Stimulated activated CD8-positive, alpha-beta memory T cell treated with anti-CD3 and anti-CD28 coated beads, Interleukin-2, amount 100 ng/mL, for 1 hour (primary cell): ENCODE measurements at places on chromosomes 3 and 15.

DNA sequence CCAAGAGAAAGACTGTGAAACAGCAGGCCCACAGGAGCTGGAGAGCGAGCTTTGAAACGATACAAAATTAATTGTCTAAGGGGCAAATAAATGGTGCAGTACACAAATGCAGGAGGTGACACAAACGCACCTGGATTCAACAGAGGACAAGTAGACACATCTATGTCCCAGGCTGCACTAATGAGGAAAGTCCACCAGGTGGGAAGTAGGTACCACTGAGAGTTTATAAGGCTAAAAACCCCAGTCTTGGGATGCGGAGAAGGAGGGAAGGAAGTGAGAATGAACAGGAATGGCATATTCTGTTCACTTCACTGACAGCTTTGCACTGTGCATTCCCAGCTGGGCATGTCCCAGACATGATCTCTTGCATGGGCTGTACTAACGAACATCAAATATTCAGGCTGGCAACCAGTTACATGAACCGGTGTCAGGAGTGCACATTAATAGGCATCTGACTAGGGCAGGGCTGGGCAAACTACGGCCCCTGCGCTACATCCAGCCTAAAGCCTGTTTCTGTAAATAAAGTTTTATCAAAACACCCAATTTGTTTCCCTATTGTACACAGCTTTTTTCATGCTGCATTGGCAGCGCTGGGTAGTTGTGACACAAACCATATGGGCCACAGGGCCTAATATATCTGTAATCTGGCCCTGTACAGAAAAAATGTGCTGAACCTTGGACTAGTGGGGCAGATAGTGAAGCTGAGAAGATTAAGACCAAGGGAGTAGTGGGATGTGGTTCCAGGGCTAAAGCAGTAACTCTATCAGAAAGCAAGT is 107.0 kb downstream of the IGF2BP2 start:
- no peak for DNase-seq

DNA sequence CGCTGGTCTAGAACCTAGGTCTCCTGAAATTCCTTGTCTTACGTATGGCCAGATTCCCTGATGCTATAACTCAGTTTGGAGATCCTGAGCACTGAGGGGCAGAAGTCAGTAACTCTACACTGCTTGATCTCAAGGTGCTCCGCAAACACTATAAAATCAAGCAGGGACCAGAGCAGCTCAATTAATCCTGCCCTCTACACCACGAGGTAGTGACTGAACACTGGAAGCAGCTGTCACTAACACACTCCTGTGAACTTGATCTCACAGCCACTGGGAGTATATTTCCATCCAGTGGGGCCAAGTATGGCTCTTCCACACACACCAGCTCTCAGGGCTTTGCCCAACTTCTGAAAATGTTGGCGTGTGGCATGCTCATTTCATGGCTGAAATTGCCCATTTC is 51.0 kb downstream of the EDEM1 start:
- no peak for DNase-seq

- no peak for DNase-seq
These were observed 13.0 kb downstream of the PLD1 start for GRCh38 chr3:171797265-171797679.

GRCh38 chr3:58994746-58995330 is 55.0 kb downstream of the CFAP20DC start:
- DNase-seq = no peak

GRCh38 chr3:20974396-20974795 is 776.6 kb downstream of the ZNF385D start:
- DNase-seq = no peak

GRCh38 chr15:77002436-77002835 is 7.5 kb downstream of the PSTPIP1 start:
- DNase-seq = no peak

- DNase-seq = no peak
These were observed 217.3 kb downstream of the SUCLG2 start for GRCh38 chr3:67437090-67437489.
